NCI-H1417 treated with DMSO at 0.1 percent for 48 hours (cell line): ENCODE measurements at places on chromosomes 7 and 10.

- DNase-seq: no peak
Observed at GRCh38 chr10:112722758-112723157, 227.3 kb upstream of the TCF7L2 start.

GRCh38 chr10:103089493-103089892, 103.6 kb downstream of the NT5C2 start:
- DNase-seq: no peak

GRCh38 chr10:5014936-5015335, 11.3 kb upstream of the AKR1C2 start:
- DNase-seq: no peak

DNA sequence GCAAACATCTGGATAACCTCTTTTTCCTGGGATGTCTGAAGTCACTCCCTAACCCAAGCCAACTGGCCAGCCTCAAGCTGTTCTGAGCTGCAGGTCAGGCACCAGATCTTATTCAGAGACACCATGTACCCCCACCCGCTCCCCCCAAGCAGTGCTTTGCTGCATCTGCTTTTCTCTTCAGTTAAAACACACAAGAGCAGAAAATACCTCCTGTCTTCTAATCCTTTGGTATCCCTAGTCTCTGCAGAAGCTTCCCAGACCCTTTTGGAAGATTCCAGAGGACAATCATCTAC, 3.0 kb downstream of the ZNF488 start:
- no peak for DNase-seq
